ENCODE measurements at places on chromosomes 11 and 22.

GRCh38 chr11:67120881-67121710, 2.0 kb downstream of the KDM2A start:
- DNase-seq: no peak

GRCh38 chr11:27254744-27255446, 108.1 kb downstream of the CCDC34 start:
- DNase-seq: no peak

DNA sequence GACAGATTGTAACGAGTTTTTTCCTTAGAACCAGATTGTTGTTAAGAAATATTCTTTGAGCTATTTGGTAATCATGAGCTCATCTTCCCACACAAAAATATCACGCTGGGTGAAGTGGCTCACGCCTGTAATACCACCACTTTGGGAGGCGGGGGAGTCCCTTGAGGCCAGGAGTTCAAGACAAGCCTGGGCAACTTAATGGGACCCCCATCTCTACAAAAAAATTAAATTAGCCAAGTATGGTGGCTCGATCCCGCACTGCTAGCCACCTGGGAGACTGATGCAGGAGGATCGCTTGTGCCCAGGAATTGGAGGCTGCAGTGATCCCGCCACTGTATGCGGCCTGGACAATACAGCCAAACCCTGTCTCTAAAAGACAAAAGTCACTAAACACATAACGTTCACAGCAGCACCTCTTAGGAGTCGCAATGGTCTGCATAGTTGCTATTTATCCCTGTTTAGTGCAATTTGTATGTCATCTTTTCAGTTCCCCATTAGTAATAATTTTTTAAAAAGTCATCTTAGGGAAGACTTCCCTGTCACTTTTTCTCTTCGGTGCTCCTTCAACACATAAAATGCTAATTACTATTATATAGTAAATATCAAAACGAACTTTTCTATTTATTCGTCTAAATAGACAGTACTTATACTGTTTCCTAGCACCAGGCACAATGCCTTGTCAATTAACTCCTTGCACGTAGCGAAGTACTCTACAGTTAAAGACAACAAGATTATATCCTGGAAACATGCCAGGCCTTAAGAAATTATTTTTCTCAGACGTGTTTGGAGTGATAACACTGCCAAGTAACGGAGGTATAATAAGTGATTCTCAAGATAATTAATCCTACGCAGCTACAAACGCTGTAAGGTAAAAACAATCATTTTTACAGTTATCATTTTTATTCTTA, 1.1 kb downstream of the ST13 start:
- no peak for DNase-seq

GRCh38 chr22:38246692-38247091, 26.1 kb downstream of the TMEM184B start:
- DNase-seq: no peak

- no peak for DNase-seq
These were observed 35.2 kb downstream of the ALG9 start for GRCh38 chr11:111836162-111836561.

- no peak for DNase-seq
These were observed 180.6 kb upstream of the ARHGAP20 start for GRCh38 chr11:110892741-110893285.

GRCh38 chr11:11141065-11141464, 212.0 kb downstream of the CSNK2A3 start:
- DNase-seq: no peak

GRCh38 chr11:132851247-132851646, 681.1 kb downstream of the OPCML start:
- no peak for DNase-seq

DNA sequence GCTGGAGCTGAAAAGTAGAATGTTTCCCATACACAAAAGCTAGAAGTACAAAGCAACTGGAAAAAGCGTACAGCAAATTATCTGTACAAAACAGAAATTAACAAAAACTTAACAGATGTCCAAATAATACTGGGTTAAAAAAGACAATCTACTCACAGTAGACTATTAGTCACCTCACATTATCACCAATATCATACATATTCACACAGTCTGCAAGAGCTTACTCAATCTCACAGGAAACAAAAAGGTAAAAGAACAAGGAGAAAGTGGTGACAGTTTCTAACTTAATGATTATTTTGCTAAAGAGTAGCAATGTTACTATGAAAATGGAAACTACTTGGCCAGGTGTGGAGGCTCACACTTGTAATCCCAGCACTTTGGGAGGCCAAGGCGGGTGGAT, 11.9 kb downstream of the CELF1 start:
- DNase-seq: no peak
